ENCODE measurements at places on chromosomes 2 and 18.
A peak's percentile ranks its signal among the peaks of the same experiment; 100 is the strongest.

DNA sequence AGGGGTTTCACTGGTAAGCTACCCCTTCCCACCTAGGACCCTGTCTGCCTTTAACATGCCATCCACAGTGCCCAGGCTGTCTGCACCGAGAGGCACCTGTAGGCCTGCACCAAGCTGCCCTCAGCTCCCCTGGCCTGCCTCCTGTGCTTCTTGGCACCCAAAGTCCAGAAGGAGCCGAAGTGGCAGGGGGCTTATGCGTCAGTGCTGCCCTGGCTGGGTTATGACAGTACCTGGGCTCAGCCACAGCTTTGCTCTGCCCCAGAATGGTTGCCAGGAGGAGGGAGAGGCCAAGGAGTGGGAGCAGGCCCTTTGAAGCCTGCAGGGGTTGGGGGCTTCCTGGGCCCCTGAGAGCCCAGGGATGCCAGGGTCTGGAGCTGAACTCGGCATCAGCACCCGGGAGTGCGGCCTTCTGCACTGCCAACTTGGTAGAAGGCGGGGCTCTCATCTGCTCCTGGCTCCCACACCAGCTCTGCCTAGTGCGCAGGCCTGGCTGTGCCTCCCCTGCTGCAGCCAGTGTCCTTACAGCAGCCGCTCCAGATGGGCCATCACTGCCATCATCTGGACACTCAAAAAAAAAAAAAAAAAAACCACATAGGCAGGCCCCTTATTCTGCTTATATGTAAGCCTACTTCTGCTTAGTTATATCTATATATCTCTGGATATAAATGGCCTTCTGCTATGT is 155.4 kb downstream of the THSD7B start:
- DNase-seq: no peak

GRCh38 chr2:96907115-96908041 is 37.5 kb upstream of the SEMA4C start:
- no peak for DNase-seq

GRCh38 chr2:178943745-178944144 is 106.2 kb downstream of the CCDC141 start:
- DNase-seq: no peak

GRCh38 chr2:52292801-52293200 is 1260.9 kb upstream of the NRXN1 start:
- no peak for DNase-seq

DNA sequence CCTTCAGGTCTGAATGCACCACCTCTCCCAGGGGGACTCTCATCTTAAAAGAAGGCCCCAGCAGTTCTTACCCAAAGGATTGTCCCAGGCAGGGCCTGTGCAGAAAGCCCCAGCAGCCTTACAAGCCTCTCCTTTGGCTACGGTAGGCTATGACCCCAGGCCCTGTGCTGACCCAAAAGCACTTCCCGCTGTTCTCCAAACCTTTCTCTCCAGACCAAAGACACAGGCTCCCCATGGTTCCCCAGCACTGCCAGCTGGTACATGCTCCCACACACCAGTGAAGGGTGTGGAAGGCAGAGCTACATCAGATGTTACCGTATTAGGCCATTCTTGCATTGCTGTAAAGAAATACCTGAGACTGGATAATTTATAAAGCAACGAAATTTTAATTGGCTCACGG is 35.4 kb downstream of the LBH start:
- no peak for DNase-seq

- DNase-seq: no peak
Measured at GRCh38 chr2:27264253-27264752, 1.5 kb upstream of the SLC30A3 start.

- DNase-seq: no peak
Measured at GRCh38 chr2:200439981-200440380, 69.9 kb downstream of the KCTD18 start.

- DNase-seq: no peak
Measured at GRCh38 chr2:2590841-2591541, 259.9 kb upstream of the MYT1L start.

DNA sequence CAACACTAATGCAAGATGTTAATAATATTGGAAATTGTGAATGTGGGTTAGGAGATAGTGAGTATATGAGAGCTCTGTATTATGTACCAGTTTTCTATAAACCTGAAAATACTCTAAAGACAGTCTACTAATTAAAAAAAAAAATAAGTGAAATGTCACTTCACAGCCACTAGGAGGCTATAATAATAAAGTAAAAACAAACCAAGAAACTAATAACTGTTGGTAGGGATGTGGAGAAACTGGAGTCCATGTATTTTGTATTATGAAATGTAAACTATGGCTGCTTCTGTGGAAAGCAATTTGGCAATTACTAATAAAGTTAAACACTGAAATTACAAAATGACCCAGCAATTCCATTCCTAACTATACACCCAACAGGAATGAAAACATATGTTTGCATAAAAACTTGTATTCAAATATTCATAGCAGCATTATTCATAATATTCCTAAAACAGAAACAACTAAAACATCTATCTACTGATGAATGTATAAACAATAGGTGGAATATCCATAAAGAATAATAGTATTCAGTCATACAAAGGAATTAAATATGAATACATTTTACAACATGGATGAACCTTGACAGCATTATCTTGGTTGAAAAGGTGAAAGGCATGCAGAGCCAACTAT is 36.2 kb downstream of the CCDC178 start:
- no peak for DNase-seq

GRCh38 chr2:101587251-101587650 is 110.3 kb upstream of the MAP4K4 start:
- no peak for DNase-seq

GRCh38 chr2:44955593-44956392 is 14.3 kb downstream of the SIX3 start:
- peak; percentile 78 for DNase-seq

DNA sequence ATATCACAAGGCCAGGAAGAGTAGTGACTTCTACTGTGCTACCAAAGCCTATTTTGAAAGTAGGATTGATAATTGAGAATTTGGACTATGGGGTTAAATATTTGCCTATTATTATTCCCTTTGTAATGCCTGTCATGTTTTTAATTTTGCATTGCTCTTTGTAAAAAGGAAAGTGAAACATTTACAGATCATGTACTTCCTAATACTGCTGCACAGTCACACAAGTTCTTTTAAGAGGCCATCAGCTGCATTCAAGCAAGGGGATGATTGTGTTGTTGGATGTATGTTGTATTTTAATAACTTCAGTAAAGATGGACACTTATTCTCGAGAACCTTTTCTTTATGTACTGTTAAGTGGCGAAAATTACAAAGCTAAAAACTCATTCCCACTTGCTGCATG is 70.1 kb downstream of the PLEKHA3 start:
- DNase-seq: no peak

DNA sequence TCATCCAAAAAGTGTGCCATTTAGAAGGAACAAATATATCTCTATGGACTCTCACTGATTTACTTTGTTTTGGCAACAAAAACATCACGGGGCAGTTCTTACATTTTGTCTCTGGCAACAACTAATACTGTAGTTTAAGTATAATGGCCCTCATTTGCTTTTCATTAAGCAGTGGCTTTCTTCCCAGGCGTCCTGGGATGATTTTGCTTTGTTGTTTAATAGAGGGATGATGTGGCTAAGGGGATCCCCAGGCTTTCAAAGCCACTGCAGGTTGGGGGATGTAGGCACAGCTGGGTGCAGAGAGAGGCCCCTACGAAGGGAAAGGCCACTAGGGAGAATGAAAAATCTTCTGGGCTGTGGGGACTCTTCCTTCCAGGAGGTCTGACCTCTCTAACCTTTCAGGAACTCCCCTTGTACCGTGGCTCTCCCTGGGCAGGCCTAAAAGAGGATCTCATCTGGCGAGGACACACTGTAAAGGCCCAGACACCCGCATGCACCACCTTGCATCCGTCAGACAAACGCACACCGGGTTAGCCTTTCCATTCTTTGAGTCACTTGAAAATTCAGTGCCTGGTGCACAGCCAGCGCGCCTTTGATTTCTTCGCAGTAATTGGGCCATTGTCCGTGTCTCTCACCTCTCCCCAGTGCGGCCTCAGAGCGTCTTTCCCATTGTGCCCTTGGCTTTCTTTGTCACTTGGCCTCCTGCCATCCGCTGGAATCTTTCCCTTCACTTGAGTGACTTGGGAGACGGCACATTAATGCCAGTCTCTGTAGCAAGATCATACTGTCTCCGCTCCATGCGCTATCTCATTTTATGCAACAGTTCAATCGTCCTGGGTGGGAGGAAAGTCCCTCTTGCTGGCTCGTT is 40.3 kb upstream of the AFF3 start:
- DNase-seq: no peak

GRCh38 chr2:109208071-109208950 is 79.3 kb downstream of the SH3RF3 start:
- DNase-seq: no peak

GRCh38 chr2:238789317-238789806 is 58.5 kb upstream of the TWIST2 start:
- no peak for DNase-seq

DNA sequence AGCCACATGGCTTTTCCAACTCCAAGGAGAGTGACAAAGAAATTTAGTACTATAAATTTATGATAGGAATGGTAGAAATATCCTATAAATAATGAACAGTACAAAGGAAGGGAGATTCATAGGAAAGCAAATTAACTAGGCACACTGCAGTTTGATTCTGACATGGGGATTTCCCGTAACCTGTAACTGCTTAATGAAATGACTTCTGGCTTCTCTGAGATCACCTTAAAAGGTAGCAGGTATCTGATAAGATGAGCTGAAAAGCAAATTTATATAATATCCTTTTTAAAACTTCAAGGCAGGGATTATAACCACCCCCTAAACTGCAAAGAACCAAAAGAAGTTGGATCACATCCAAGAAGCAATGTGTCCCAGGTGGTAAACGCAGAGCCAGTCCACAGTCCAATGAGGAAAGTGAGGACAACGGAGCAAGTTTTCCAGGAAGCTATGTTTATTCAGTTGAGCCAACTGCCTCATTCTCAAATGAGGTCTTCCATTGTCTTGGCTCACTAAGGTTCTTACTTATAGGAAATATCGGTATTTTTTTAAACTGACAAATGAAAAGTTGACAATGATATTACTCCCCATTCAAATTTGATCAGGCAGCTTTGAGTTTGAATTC is 43.0 kb downstream of the WIPF1 start:
- no peak for DNase-seq

- DNase-seq: peak; percentile 41
Measured at GRCh38 chr2:31109633-31110192, 28.5 kb downstream of the GALNT14 start.

- no peak for DNase-seq
Measured at GRCh38 chr2:199302851-199303250, 154.9 kb downstream of the SATB2 start.

- DNase-seq: no peak
Measured at GRCh38 chr18:48923746-48924629, 26.8 kb downstream of the SMAD7 start.

DNA sequence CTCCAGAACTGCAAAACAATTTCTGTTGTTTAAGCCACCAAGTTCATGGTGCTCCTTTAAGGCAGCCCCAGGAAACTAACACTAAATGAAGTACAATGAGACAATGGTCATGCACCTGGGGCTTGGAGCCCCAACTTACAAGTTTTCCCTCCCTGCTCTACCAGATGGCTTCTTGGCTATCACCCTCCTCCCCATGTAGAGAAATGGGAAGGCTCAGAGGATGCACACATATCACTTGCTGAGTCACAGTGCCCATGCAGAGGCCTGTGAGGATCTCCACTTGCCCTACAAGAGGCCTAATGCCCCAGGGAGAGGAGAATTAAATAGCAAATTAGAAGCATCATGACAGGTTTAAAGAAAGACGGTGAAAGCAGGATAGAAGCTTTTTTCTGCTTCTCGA is 270.9 kb downstream of the TTC32 start:
- DNase-seq: no peak

DNA sequence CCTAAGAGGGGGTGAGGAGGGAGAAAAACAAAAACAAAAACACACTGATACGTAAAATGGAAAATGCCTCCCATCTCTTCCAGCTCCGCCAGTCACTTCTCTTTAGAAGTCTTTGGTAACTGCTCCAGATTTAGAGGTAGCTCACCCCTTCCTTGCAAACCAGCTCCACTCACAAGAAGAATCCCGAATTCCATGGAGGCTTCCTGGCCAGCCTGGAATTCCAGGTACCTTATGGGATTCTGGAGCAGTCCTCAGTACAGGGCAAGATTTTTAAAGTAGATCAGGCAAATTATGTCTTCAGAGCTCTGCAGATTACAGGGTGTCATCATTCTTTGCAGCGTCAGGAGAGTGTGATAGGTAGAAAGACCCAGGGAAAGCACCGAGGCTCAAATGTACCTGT is 4.8 kb downstream of the STON1 start:
- no peak for DNase-seq

- peak; percentile 27 for DNase-seq
Measured at GRCh38 chr18:59853380-59853779, 46.4 kb upstream of the PMAIP1 start.

DNA sequence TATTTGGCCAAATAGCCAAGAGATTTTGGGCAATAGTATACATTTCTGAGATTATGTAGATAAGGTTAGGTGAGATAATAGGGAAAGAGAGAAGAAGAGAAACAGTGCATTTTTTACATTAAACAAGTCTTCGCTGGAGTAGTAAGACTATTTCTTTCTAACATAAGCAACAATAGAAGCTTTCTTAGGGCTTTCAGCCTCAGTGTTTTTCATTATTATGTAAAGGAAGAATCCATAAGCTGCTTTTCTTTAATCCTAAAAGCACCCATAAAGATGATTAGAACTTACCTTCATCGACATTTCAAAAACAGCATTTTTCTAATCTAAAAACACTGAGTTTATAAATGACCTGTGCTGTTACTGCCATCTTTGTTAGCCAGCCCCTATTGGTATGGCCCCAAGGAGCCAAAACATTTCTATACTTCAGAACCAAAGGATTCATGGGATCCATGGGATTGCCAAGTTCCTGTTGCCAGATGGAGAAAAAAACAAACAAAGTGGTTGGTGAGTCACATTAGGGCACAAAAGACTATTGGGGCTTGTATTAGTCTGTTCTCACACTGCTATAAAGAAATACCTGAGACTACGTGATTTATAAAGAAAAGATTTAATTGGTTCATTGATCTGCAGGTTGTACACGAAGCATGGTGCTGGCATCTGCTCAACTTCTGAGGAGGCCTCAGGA is 88.2 kb downstream of the SCG2 start:
- no peak for DNase-seq

- no peak for DNase-seq
Measured at GRCh38 chr2:12412898-12413305, 303.8 kb upstream of the TRIB2 start.

- no peak for DNase-seq
Measured at GRCh38 chr2:237235383-237236095, 149.8 kb downstream of the COPS8 start.

DNA sequence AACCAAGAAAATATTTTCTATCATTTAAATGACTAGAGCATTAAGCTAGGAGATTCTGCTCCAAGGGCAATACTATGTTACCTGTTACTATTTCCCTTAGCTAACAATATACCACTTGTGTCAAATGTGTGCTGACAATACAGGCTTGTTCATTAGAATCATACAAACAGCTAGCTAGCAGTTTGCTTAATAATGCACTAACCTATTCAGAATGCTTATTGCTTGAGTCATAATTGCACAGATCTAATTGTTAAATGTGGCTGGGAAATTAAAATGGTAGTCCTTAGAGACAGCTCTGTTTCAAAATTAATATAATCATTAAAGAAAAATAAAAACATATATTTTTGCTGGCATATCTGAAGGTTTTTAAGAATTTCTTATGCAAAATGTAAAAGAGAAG is 344.2 kb downstream of the ERBB4 start:
- peak; percentile 31 for DNase-seq

Measured in NCI-H1436 (cell line).